ENCODE measurements at places on chromosomes 5 and 9. TPM values are rescaled to one million over a fixed set of nuclear protein-coding genes. Genes with fewer than 3 reads are reported as not detected.

Gene TAF11L12
- total RNA-seq, result not detected

Gene GARIN3
- not detected for total RNA-seq

DNA sequence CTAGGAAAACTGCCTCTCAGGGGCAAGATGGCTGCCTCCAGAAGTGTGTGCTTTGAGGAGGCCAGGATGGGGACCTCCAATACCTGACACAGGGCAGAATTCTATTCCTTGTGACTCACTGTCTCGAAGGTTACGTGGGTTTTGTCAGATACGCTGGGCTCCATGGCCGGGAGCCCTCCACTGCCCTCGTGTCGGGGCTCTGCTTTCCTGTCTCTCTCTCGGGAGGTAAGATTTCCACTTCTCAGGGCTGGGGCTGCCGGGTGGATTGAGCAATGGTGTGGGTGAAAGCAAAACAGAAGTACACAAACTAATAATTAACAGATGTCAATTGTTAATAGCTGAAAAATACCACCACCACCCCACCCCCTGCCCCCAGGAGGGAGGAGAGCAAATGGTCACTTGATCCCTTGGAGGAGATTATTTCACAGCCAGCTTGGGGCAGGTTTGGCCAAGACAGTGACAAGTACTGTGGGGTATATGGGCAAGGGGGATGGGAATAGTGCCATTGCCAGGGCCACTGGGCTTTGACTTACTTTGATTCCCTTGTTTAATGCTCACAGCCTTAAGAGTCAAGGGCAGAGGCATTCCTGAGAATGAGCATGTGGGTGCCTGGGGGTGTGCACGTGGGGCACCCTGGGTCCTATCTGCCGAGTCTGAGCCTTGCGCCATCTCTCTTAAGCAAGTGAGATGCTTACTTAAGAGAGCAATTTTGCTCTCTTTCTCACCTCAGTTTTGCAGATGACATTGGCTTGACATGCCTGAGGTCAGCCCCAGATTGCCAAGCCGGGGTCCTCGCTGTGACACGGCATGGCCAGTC lies 28.8 kb upstream of the DAB2IP start:
- H3K36me3 ChIP-seq, result no peaks in the 10 kb centered on the region
- H3K4me1 ChIP-seq, result no peaks in the 10 kb centered on the region
- no peak overlapping the region for H3K4me3 ChIP-seq
- no peak for DNase-seq
- H3K27ac ChIP-seq, result no peak overlapping the region
- no peaks in the 10 kb centered on the region for H3K27me3 ChIP-seq

DNA sequence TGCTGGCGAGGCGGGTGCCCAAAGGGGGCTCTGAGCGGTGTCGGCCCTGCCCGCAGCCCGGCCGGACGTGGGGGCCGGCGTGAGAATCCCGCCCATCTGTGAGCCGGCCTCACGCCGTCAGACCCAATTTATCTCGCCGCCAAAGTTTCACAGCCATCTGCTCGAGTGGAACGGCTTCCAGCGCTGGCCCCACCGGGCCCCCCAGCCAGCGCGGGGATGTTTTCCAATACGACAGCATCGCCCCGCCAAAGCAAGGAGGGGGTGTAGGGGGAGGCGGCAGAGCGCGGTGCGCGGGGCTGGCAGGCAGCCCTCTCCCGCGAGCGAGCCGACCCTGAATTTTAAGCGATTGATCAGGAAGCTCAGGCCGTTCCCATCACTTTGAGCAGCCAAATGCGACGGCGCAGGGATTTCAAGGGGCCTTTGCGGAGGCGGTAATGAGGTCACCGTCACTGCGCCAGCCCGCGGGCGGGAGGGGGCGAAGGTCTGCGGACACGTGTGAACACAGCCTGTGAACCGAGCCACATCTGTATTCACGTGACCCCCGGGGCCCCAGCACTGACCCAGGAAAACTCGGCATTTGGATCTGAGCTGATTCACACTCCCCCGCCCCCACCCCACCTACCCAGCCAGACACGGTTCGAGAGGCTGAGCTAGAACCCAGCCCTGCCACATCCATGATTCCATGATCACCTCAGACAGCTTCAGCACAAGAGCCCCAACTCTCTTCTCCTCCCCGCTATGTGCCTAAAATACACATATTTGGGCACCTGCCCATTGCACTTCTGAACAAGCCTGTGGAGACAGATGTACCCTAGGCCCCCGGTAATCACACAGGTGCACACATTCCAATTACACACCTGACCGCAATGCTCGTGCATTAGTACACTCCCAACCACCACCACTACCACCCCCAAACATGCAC lies 47.8 kb upstream of the PSD2 start:
- no peak overlapping the region for H3K4me3 ChIP-seq
- H3K27me3 ChIP-seq, result no peaks in the 10 kb centered on the region
- peaks cover 21% of the 10 kb centered on the region for H3K4me1 ChIP-seq
- H3K27ac ChIP-seq, result no peak overlapping the region
- H3K36me3 ChIP-seq, result no peaks in the 10 kb centered on the region
- DNase-seq, result no peak

Gene LPAR1
- not detected for total RNA-seq

DNA sequence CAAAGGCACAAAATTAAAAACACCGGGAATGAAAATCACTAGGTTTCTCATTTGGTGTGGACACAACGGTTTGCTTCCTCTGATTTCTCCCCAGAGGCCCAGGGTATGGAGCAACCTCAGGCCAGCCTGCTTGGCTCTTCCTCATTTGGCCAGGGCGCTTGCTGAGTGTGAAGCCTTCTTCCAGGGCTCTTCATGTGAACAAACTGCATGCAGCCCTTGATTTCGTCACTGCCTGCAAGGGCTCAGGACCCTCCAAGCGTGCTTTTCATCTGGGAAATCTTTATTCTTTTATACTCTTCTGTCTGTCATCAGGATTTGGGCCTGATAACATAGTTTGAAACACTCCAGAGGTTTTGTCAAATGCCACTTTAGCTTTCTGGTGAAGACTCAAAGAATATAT lies 122.6 kb upstream of the KLF4 start:
- H3K4me3 ChIP-seq, result no peak overlapping the region
- no peaks in the 10 kb centered on the region for H3K27me3 ChIP-seq
- H3K4me1 ChIP-seq, result no peaks in the 10 kb centered on the region

Gene ADAMTSL1
- 8.2 TPM for total RNA-seq

- H3K27me3 ChIP-seq, result no peaks in the 10 kb centered on the region
- H3K4me3 ChIP-seq, result peak within 1 kb of the TSS; percentile 34
- peak; percentile 72 for DNase-seq
- peaks cover 47% of the 10 kb centered on the region for H3K4me1 ChIP-seq
- H3K36me3 ChIP-seq, result peaks cover 27% of the 10 kb centered on the region
Measured at GRCh38 chr5:146516151-146516475, at the start of gene GPR151. TSS of gene GPR151 (minus strand) at chr5:146516190. CDS start at chr5:146516113, 77 bp downstream.

Gene ERCC8
- 13.6 TPM for total RNA-seq

Gene GABRA6
- not detected for total RNA-seq

DNA sequence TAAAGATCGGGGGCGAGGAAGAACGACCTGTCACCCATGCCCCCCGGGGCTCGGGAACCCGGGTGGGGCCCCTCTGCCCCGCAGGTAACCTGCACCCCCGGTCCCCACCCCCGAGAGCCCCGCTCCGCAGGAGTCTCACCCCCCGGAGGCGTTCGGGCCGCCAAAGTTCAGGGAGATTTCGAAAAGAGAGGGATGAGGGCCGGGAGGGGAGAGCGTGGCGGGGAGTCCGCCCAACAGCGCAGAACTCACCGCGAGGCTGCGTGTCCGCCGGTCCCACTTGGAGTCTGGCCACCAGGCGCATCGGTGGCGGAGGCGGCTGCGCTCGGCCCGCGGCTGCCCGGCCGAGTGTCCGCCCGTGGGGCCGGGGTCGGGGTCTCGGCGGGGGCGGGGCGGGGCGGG lies at the start of gene PHF19:
Gene PHF19, minus strand, starts transcription at position 347 of the 399 bp plus-strand sequence. CDS start 2,447 bp downstream, outside the sequence.
- H3K4me3 ChIP-seq, result peak within 1 kb of the TSS; percentile 83
- H3K36me3 ChIP-seq, result peaks cover 37% of the 10 kb centered on the region
- DNase-seq, result peak; percentile 81
- H3K27me3 ChIP-seq, result no peaks in the 10 kb centered on the region
- peak within 1 kb of the TSS; percentile 99 for H3K27ac ChIP-seq

- no peak overlapping the region for H3K27ac ChIP-seq
- no peaks in the 10 kb centered on the region for H3K27me3 ChIP-seq
- no peaks in the 10 kb centered on the region for H3K36me3 ChIP-seq
- no peak overlapping the region for H3K4me3 ChIP-seq
- DNase-seq, result no peak
Measured at GRCh38 chr5:41334758-41335157, 121.4 kb upstream of the C6 start.

- no peak overlapping the region for H3K4me3 ChIP-seq
- no peaks in the 10 kb centered on the region for H3K36me3 ChIP-seq
- no peaks in the 10 kb centered on the region for H3K27me3 ChIP-seq
- no peaks in the 10 kb centered on the region for H3K4me1 ChIP-seq
- DNase-seq, result no peak
Measured at GRCh38 chr5:59126708-59127573, 544.1 kb downstream of the RAB3C start.

DNA sequence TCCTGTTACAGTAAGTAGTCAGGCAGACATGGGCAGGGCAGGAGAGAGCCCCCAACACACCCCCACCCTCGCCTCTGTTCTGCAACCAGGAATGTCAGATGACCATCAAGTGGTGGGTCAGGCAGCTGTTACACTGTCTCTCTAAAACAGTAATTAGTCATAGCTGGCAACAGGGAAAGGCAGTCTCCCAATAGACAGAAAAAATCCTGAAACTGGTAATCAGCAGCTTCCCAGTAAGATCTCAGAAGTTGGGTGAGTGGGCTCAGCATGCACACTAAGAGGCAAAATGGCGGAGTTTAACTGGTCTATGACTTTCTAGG lies 90.2 kb downstream of the C5orf15 start:
- H3K4me1 ChIP-seq, result peaks cover 11% of the 10 kb centered on the region
- no peak overlapping the region for H3K27ac ChIP-seq
- no peak overlapping the region for H3K4me3 ChIP-seq
- DNase-seq, result no peak

- no peak overlapping the region for H3K27ac ChIP-seq
- H3K4me1 ChIP-seq, result no peaks in the 10 kb centered on the region
- DNase-seq, result no peak
- no peaks in the 10 kb centered on the region for H3K36me3 ChIP-seq
Measured at GRCh38 chr5:78235289-78235688, 59.2 kb downstream of the AP3B1 start.

Gene FABP6
- 0.69 TPM for total RNA-seq

DNA sequence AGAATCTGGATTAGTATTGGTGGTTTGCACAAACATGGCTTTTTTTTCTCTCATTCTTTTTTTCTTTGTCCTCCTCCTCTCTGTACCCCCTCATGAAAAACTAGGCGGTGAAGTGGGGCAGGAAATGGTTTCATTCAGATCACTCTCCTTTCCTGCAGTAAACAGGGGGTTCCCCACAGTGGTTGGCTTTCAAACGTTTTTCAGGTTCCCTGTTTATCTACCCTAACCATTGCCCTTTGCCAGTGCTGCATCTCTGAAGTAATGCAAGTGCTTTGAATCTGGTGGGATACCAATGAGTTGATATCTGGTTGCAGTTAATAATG lies 29.8 kb downstream of the NR4A3 start:
- peaks cover 4% of the 10 kb centered on the region for H3K4me1 ChIP-seq
- H3K27me3 ChIP-seq, result no peaks in the 10 kb centered on the region
- no peak for DNase-seq
- H3K4me3 ChIP-seq, result no peak overlapping the region

Gene SHLD3
- 7.0 TPM for total RNA-seq

Gene AHRR
- 2.6 TPM for total RNA-seq

GRCh38 chr9:33233626-33234342 lies 6.2 kb upstream of the SPINK4 start:
- no peak overlapping the region for H3K27ac ChIP-seq
- no peak for DNase-seq
- H3K4me3 ChIP-seq, result no peak overlapping the region
- H3K36me3 ChIP-seq, result no peaks in the 10 kb centered on the region
- no peaks in the 10 kb centered on the region for H3K27me3 ChIP-seq

GRCh38 chr5:131194725-131195124 lies 24.0 kb downstream of the LYRM7 start:
- no peak for DNase-seq
- peaks cover 11% of the 10 kb centered on the region for H3K36me3 ChIP-seq
- no peak overlapping the region for H3K4me3 ChIP-seq
- no peaks in the 10 kb centered on the region for H3K27me3 ChIP-seq
- peaks cover 8% of the 10 kb centered on the region for H3K4me1 ChIP-seq

DNA sequence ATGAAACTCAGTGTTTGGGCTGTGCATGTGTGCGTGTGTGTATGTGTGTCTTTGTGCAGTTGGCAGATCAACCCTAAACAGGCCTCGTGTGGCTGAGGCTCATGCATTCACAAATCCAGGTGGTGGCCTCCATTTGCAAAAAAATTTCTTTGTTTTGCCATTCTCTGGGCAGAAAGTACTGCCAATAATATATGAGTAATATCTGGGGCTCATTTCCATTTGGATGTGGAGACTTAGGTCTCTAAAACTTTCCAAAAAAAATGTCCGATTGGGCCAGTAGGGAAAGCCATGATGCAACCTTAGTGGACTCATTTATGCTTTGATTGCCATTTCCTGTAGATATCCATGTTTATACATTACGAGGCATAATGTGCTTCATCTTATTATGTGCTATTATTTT lies 77.9 kb upstream of the RPS23 start:
- no peaks in the 10 kb centered on the region for H3K4me1 ChIP-seq
- no peak overlapping the region for H3K27ac ChIP-seq
- no peaks in the 10 kb centered on the region for H3K27me3 ChIP-seq
- no peak for DNase-seq
- H3K36me3 ChIP-seq, result no peaks in the 10 kb centered on the region

DNA sequence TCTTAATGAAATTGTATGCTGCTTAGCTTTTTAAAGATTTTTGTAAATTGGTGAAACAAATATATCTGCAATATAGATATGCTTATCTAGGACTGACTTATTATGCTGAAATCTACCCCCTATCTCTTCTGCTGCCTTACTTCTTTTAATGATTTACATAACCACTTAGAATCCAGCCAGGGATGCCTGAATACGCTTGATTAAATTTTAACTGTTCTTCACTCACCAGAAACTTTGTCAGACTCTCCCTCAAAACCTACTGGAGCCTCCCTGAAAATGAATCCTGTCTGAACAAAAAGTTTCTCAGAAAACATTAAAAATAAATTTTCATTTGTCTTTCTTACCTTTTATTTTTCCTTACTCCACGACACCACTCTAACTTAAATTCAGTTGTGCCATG lies 111.7 kb downstream of the ST8SIA4 start:
- peaks cover 24% of the 10 kb centered on the region for H3K4me1 ChIP-seq
- DNase-seq, result no peak
- H3K27ac ChIP-seq, result no peak overlapping the region
- no peaks in the 10 kb centered on the region for H3K36me3 ChIP-seq

Gene SLC30A5
- total RNA-seq, result 66.1 TPM

DNA sequence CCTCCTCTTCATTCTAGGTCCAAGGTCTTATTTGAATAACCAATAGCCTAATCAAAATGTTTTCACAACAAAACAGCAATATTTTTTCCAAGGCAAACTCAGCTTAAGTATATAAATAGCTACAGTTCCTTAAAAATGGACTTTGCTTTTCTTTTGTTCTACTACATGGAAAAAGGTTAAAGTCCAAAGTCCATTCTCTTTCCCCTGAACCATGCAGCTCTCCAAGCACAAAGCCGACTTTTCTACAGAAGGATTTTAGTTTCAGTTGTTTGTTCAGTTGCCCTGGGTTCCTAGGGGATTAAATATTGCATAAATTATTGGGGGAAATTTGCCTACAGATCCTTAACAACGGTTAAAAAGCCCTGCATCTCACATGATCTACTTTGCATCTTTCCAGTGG lies 677.0 kb upstream of the KLF4 start:
- no peaks in the 10 kb centered on the region for H3K36me3 ChIP-seq
- no peaks in the 10 kb centered on the region for H3K27me3 ChIP-seq
- DNase-seq, result no peak
